ENCODE measurements at places on chromosomes 3 and 15. TPM values are rescaled to one million over a fixed set of nuclear protein-coding genes. Genes with fewer than 3 reads are reported as not detected.

DNA sequence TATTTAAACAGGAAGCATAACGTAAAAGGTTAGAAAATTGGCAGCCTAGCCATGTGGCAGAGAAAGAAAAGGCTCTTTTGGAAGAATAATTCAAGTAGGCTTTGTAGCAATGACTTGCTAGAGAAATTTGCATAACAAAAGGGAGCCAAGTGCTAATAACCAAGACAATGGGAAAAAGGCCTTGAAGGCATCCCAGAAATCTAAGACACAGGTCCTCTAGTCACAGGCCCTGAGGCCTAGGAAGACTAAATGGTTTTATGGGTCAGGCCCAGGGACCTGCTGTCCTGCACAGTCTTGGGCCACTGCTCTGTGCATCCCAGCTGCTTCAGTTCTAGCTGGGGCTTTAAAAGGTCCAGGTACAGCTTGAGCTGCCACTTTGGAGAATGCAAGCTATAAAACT, 78.5 kb downstream of the FGF7 start:
- no peak for DNase-seq

DNA sequence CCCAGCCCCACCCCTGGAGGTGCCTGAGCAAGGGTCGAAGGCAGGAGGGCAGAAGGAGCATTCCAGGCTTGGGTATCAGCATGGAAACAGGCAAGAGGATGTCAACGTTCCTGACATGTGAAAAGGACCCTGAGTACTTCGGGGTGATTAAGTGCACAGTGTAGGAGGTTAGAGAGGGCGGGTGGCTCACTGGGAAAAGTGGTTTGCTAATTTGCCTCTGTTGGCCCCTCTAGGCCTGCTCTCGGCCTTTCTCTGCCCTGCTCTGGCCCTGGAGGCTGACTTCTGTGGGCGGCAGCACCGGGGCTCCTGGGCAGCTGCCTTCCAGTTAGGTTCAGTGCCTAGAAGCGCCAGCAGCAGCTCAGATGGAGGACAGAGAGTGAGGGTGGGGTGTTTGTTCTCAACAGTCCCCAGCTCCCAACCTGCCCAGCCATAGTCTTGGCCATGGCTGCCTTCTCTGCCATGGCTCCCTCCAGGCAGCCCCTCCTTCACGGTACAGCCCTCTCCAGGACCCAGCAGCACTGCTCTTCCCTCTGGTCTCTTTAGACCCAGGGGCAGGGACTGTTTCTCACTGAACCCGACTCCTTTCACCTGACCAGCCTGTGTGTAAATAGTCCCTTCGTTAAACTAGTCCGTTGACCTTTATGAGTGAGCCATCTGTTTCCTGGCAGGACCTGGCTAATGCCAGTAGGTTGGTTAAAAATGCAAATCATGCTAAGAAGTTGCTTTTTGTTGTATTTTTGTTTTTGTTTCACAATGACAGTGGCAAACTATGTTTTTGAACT, 107.1 kb upstream of the TPM1 start:
- no peak for DNase-seq

- no peak for DNase-seq
These were observed 74.8 kb downstream of the PPM1L start for GRCh38 chr3:160830796-160831195.

The C2CD4B gene
- polyA plus RNA-seq: 1.6 TPM

The LINGO1 gene
- 1.3 TPM for polyA plus RNA-seq

The IMPG2 gene
- polyA plus RNA-seq: 0.04 TPM

Data from heart right ventricle (tissue), 16 donors.